ENCODE measurements at places on chromosomes 4 and X. TPM values are rescaled to one million over a fixed set of nuclear protein-coding genes. Genes with fewer than 3 reads are reported as not detected.

DNA sequence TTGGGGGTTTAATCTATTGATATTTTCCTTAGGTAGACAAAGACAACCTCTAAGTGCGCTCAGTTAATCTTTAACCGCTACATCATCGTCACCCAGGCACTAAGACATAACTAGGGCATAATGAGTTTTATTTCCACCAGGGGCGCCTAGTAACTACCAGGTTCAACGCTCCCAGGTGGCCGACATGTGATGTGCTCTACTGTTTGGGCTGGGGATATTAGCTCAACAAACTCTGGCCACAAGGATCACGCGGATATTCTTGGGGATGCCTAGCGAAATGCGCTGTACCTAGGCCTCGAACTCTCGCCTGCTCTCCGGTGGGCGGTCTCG, 915 bp upstream of the RAB33B start:
- no peak for DNase-seq

Gene BMX
- 0.80 TPM for total RNA-seq

Gene NWD2
- total RNA-seq: not detected

DNA sequence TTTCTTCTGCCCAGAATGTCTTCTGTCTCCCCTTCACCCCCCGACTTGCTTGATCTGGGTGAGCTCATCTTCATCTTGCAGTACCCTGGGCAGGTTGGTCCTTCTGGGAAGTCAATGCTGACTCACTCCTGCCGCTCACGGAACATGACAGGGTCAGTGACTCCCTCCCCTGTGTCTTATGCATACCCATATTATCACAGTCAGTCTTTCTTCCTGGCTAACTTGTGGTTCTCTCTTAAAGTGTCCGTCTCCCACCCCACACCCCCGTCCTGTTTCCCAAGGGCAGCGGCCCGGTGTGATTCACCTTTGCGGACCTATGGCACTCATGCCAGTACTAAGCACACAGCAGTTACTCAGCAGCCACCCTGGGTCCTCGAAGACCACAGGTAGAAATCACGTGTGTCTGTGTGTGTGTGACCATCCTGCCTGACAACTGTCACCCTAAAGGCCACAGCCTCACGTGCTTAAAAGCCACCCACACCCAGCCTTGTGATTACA, 17.7 kb downstream of the IQSEC2 start:
- no peak for DNase-seq

Gene TEX11
- total RNA-seq: not detected

- peak; percentile 68 for DNase-seq
Observed at GRCh38 chrX:129932821-129933321, 26.9 kb downstream of the UTP14A start.

Gene RADX
- 1.6 TPM for total RNA-seq

GRCh38 chrX:137891431-137891830, 325.5 kb downstream of the ZIC3 start:
- DNase-seq: no peak

DNA sequence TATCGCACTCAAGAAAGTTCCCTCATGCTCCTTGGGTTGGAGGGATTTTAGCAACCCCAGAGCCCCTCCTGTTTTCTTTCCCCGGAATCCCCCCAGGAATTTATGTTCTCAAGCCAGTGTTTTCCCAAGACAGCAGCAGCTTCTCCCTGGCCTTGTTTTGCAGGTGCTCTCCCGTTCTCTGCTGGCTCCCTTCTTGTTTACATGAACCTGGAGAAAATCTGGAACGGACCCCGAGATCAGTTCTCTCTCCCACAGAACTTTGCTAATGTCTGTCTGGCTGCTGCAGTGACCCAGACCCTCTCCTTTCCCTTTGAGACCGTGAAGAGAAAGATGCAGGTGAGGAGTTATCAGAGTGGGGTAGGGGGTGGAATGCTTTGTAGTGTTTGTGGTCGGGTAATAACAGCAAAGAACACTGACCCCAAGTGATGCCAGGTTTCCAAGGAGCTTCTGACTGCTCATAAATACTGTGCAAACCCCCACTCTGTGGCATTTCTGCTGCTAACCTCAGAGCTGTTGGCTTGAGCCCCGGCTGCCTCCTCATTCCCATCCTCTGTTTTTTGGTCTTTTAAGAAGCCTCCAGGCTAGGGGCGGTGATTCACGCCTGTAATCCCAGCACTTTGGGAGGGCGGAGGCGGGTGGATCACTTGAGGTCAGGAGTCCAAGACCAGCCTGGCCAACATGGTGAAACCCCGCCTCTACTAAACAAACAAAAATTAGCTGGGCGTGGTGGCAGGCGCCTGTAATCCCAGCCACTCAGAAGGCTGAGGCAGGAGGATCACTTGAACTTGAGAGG, 11.1 kb downstream of the SLC25A43 start:
- DNase-seq: peak; percentile 67

GRCh38 chr4:126894963-126895362, 737.8 kb upstream of the INTU start:
- DNase-seq: no peak

DNA sequence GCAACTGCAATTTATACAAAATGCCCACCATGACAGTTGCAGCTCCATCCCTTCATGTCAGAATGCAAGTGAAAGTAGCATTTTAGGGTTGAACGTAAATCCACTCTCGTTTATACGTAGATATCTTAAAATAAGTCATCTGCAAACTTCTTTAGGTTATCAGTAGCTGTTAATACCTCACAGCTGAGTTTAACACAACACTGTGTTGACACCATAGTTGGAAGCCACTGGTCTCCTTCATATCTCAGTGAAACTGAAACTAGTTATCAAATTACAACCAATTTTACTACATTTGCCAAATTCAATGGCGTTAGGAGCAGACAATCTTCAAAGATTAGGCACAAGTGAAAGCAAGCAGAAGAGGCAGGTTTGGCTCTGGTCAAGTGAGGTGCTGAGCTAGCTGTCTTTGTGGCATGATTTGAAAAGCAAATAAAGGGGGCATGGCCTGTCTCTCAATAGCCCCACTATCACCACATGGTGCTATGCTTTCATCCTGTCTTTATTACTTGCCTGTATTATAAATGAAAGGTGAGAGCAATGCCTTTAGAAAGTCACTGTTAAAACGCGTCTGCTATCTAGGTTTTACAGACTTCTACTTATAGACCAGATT, 12.3 kb downstream of the PPP3CA start:
- DNase-seq: no peak

GRCh38 chrX:16786791-16787735, 797 bp downstream of the TXLNG start:
- peak; percentile 65 for DNase-seq

DNA sequence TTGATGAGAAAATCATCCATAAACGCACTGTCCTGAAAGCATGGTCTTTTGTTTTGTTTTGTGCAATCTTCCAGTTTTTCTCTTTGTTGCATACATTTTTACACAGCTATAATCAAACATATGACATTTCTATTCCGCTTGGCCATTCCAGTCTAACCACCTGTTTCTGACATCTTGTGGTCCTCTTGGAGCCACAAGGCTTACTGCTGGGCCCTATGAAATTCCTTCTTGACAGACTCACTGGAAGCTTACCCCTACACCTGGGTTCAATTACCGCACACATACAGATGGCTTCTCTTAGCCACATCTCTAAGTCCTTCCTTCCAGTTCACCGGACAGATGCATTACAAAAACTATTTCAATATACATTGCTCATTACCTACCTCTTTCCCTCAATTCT, 72.4 kb downstream of the PAPSS1 start:
- no peak for DNase-seq

DNA sequence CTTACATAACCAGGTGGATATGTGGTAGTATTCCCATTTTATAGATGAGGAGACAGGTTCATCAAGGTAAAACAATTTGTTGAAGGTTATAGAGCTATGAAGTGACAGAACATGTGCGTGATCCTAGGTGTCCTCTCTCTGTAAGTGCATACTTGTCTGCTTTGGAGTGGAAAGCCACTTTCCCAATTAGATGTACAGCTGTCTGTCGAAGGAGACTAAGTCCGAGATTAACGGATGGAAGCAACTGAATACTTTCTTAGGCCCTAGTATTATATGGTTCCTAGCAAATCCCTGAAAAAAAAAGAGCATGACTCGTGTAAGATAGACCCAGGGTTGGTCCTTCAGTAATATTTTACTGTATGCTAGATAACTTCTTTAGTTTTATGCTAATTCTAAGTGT, 19.7 kb downstream of the TMEM131L start:
- DNase-seq: no peak

Gene MUC7
- total RNA-seq: not detected

DNA sequence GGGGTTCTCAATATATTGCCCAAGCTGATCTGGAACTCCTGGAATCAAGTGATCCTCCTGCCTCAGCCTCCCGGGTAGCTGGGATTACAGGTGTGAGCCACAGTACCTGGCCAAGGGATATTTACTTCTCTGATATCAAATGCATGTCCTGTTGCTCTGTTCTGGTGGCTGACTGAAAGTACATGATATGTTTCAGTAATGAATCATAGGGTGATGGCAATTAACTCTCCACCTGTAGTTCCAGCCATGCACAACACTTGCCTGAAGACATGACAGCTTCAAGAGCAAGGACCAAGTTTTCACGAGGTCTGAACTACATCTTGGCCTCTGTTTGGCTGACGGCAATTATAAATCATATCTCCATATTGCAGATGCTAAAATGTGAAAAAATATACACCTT, 9.1 kb downstream of the ZCCHC4 start:
- no peak for DNase-seq

- no peak for DNase-seq
Observed at GRCh38 chr4:21962691-21963090, 14.1 kb upstream of the KCNIP4 start.

GRCh38 chrX:14194711-14195110, 165.0 kb upstream of the GEMIN8 start:
- no peak for DNase-seq

DNA sequence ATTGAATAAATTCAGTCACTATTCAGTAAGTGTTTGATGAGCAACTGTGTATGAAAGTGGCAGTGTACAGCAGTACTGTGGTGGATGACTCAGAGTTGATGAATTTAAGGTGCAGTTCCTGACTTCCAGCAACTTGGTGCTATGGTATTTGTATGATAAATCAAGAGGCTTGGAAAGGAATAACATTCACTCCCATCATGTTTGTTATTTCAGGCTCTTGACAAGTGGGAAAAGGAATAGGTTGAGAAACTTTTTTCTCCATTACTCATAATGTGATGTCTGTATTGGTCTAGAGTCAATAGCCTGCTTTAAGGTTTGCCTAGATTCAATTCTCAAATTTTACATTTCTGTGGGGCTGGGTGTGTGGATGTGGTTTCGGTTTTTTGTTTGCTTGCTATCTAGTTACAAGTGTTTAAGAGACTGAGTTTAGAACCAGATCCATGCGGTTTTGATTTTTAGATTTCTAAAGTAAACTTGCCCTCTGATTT, 35.1 kb upstream of the CYP2U1 start:
- DNase-seq: no peak

Gene PDGFC
- 6.6 TPM for total RNA-seq

Gene MBNL3
- total RNA-seq: 2.4 TPM

Gene ADAM29
- not detected for total RNA-seq

DNA sequence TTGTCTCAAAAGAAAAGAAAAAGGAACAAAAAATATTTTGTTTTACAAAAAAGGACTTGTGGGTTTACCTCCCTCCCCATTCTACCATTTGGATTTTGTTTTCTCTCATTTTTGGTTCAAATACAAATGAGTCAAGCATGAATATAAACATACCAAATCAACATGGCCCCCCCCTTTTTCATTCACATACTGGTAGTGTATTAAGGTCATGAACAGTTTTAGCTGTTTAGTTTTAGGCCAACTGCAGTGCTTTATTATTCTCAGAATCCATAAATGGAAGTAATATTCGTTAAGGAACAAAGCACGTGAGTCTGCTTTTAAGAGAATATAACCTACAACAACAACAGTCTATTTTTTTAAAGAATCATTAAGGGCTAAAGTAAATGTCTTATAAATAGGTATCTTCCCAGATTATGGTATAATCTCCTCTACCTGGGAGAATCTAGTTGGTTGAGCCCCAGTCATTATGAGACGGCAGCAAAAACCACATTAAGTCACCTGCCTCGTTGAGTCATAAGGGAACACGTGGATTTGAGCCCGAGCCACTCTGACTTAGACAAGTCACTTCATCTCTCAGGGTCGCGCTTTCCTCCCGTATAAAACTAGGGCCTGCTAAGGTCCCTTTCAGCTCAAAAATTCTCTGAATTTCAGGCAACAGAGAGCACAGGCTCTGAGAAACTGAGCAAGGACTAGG, 26.7 kb downstream of the BCLAF3 start:
- no peak for DNase-seq

DNA sequence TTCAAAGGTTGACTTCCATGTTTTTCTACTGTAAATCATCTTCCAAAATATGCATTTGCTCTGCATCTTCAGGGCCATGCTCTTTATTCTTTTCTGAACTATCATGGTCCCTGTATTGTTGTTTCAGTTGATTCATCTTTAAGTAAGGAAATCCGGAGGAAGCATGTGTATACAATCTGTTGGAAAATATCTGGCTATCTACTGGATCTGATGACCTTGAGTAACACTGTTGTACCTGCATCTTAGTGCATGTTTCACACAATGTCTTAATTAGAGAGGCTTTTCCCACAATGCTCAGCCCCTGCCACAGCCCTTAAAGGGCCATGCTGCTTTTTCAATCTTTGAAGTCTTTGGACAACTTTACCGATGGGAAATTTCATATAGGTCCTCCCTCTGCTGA, 61.8 kb upstream of the SH3RF1 start:
- no peak for DNase-seq

Gene TMPRSS11F
- total RNA-seq: not detected

Gene ITM2A
- total RNA-seq: 19.9 TPM

Gene SH3TC1
- total RNA-seq: 4.7 TPM

DNA sequence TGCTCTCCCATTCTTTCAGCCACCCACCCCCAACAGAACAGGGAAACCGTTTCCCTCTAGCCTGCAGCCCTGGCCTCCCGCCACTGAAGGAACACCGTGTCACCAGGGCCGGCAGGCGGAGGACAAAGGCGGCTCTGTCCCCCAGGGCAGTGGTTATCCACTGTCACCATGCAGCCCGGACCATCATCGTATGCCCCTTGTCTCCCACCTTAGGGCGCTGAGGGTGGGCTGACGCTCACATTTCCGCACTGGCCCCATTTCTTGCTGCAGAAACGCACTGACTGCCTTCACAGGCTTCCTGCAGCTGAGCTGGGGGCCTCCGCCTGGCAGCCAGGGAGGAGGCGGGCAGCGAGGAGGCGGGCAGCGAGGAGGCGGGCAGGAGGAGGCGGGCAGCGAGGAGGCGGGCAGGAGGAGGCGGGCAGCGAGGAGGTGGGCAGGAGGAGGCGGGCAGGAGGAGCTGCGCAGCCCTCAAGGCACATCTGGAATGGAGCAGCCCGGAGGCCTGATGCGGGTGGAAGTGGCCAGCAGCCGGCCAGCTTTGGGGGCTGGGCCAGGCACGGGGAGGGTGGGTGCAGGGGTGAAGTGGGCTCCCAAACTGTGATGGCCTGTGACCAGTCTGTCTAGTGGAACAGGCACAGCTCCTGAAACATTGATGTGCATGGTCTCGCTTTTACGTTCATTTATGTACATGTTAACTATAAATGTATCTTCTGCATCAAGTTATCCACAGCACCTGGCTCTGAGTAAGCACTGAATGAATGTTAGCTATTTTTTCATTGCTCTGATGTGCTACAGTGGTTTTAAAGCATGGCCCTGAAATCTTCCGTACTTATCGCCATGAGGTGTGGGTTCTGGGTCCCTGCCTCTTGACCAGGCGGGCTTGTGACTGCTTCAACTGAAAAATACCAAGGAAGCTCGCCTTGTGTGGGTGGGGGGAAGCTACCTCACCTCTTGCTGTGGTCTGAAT, 20.6 kb upstream of the KIAA0232 start:
- DNase-seq: no peak
